Stimulated activated CD4-positive, alpha-beta T cell treated with anti-CD3 and anti-CD28 coated beads, Interleukin-2, amount 100 ng/mL, for 24 hours (primary cell): ENCODE measurements at places on chromosomes 1 and 21.

DNA sequence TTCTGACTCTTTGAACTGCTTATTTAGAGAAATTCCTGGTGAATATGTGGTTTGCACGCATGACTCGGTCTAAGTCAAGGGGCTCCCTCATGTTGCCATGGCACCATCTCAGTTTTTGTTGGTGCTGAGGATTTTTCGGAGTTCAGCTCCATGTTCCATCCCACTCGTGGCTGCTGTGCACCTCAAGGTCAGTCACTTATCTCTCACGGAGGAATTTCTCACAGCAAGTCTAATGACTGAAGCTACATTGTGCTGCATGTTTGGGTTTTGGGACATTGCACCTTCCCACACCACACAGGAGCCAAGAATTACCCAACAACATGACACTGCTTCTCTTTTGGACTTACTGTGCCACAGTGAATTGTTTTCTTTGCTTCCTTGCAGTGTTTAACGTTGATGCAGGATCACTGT, 269.9 kb downstream of the NCAM2 start:
- no peak for DNase-seq

DNA sequence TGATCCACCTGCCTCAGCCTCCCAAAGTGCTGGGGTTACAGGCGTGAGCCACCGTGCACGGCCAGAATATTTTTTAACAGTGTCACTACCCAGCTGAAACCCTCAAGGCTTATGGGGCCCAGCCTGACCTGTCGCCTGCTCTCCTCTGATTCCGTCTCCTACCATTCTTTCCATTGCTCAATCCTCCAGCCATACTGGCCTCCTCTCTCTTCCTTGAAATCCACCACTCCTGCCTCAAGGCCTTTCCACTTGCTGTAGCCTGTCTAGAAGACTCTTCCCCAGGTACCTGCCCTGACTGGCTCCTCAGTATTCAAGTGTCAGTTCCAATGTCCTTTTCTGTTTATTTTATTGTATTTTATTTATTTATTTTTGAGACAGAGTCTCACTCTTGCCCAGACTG, 53.9 kb downstream of the YARS1 start:
- DNase-seq = no peak

DNA sequence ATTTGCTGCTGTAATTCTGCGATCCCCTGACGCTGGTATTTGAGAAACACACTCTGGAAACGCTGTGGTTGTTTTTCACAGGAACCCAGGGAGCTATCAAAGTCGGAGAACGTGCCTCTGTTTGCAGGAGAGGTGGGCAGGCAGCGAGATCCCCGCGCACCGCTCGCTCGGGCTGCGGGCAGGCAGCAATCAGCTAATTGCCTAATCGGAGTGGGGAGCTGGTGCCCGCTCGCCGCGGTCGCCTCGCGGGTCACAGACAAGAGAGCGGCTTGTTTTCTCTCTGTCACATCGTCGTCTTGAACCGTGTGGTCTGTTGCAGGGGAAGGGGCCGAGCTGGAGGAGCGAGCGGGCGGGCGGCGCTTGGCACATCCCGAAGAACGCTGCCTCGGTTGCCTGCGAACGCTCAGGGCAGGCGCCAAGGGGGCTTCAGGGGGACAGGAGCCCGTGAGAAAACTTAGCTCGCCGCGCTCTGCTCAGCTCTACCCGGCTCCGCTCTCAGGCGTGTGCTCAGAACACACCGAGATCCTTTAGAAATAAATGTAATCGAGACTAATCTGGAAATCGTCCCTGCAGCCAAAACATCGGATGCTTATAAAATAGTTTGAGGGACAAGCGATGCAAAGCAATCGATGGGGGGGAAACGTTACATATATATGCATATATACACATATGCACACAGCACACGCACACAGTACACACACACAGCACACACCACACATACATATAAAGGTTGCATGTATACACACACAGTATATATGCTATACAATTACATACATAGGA, 93.6 kb upstream of the SMYD2 start:
- DNase-seq = no peak

DNA sequence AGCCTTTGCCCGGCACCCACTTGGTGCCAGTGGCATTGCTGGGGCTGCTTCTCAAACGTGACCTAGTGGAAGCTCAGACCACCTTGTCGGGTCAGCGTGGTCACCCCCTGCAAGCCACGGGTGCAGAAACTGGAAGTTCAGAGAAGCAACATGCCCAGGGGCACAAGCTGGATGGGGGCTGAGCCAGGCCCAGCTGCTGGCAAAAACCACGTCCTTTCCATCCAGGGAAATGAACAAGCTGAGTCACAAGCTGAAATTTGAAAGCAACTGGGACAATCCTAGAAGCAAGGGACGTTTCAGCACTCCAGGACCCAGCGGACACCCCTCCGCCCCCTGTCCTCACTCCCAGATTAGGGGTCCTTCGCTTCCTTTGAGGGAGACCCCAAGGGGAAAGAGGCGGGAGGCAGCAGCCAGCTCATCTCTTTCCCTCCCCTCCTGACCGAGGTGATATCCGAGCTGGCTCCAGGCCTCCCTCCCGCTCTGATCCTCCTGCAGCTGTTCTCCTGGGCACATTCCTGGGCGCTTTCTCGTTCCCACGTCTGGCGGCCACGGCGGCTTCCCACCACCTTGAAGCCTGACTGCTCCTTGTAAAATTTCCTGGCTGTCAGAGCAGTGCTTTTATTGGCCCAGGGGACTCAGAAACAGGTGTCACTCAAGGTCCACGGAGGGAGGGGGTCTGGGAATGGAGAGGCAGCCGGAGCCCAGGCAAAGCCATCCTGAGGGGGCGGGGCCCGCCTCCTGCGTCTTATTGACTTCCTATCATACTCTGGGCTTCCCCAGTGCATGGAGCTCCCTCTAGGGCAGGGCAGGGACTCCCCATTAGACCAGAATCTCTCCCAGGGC, 62.8 kb downstream of the PAX7 start:
- DNase-seq = no peak

DNA sequence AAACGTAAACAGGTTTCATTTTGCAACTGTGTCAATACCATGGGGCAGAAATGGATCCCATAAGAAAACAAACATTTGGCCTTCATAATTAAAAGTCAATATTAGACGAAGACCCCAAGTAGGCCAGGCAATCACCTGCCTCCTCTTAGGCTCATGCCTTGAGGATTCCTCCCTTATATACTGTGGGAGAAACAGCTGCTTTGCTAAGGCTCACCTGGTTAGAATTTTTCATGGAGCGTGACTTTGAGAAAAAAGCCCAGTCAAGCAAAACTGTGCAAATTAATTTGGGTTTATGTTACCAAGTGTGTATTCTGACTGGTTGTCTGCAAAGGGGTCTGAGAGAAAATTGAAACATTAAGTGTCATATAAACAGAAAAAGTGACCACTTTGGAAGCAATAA, 605.3 kb upstream of the USP24 start:
- no peak for DNase-seq

GRCh38 chr1:68848017-68848416, 351.1 kb upstream of the DEPDC1 start:
- DNase-seq = no peak

GRCh38 chr1:153661111-153661708, 2.7 kb downstream of the SNAPIN start:
- no peak for DNase-seq

GRCh38 chr1:24981631-24982005, 51.5 kb upstream of the RUNX3 start:
- no peak for DNase-seq

DNA sequence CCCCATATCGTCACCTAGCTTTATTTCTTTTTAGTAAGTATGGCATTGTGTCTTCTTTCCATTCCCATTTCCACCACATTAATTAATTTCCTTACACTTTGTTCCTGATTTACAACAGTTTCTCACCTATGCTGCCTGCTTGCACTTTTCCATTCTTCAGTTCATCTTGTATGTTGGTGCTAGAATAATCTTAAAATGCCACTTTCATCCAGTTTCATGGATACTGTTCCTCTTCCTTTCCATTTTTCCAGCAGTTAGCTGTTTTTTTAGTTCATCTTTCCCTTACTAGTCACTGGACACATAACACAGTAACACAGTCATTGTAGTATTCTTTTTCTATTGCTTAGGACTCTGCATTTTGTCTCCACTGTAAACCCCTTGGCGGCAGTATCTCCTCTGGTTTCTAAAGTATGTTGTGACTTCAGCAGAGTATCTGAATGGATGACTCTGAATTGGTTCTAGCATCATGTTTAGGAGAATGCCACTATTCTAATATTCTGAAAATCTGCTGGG, 2.1 kb downstream of the CDC7 start:
- DNase-seq = no peak

DNA sequence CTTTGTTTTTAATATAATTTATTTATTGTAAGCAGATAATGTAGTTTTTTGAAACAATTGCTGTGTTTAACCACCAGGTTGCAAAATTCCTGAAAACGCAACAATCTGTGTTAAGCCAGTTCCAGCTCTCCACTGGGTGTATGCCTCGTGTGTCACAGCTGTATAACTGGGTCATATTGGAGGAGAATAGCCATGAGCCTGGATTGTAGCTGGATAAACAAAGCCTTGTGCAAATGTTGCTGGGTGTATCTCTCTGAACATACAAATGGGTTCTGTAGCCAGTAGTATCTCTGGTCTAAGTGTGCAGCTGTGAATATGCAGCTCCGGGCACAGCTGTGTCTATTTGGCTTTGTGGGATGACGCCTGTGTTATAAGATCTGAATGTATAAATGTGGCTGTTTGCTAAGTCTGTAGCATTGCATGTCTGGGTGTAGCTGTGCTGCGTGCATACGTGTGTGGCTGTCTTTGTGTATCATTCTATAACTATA, 2.8 kb downstream of the TCEA3 start:
- no peak for DNase-seq

DNA sequence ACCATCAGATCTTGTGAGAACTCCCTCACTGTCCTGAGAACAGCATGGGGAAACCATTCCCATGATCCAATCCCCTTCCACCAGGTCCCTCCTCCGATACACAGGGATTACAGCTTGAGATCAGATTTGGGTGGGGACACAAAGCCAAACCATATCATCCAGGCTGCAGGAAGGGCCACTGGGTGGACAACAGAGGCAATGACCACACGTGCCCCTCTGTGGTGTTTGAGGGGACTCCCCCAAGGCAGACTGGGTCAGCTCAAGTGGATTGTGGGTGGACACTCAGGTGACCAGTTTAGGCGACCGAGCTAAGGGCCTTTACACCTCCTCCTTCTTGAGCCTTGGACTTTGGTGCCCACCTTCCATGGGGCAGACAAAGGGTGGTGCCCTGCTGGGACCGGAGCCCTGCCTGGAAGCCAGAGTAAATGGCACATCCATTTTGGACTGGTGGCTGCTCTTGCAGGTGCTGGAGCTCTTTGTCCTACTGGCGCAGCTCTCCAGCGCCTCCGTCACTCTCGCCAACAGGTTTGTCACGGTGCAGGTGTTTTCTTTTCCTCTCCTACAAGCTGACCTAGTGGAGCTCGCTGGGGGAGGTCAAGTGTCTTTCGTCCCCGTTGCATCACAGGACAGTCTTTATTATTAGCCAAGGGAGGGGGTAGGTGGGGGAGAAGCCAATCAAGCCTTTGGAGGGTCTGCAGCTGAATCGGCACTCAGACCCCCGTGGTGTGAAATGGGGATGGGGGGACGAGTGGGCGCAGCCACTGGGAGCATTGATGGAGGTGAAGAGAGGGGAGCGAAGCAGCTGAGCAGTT, 37.6 kb downstream of the CRYAA start:
- DNase-seq = no peak

DNA sequence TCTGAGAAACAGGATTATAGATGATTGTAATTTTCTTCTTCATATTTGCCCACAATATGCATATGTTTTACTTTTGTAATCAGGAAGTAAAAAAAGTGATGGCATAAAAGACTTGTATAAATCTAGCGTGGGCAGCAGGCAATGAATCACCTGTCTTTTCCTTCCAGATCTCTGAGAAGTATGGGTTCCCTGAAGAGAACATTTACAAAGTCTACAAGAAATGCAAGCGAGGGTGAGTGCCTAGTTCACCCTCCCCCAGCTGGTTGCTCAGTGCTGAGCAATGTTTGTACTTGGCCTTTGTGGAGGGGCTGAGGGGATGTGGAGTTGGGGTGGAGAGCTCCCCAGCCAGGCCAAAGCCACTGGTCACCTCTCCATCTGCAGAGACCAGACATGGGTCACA, 30.7 kb downstream of the GRHL3 start:
- no peak for DNase-seq

- no peak for DNase-seq
These were observed 6.3 kb upstream of the PRDM15 start for GRCh38 chr21:41885341-41886024.

DNA sequence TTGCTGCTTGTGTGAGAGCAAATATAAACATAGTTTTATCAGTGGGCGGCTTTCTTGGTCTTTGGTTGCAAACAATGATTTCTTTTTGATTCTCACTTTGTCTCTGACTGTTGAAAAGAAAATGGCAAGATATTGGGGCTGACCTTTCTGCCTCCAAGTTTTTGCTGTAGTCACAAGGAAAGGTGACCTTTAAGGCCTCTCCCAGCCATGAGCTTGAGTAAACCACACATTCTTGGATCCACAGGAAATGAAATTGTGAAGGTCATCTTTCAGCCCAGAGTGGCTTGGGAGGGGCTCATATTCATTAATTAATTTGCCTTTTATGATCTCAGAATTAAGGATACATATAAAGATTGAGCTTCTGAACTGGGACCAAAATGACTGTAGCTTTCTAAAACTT, 241.6 kb downstream of the BACH1 start:
- DNase-seq = no peak

- no peak for DNase-seq
These were observed 63.2 kb downstream of the PRKAB2 start for GRCh38 chr1:147109041-147109440.

DNA sequence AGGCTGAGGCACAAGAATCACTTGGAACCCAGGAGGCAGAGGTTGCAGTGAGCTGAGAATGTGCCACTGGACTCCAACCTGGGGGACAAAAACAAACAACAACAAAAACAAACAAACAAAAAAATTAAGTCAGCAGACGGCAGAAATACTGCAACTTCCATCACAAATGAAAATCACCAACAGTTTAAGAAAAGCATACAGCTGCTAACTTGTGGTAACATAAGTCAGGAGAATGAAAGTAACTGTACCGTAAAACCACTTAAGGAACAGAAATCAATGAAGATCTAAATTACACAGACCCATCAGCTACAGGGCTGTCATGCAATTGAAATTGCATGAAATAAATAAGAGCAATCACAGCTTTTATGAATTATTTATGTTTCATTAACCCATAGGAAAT, 25.0 kb downstream of the MCOLN2 start:
- no peak for DNase-seq

DNA sequence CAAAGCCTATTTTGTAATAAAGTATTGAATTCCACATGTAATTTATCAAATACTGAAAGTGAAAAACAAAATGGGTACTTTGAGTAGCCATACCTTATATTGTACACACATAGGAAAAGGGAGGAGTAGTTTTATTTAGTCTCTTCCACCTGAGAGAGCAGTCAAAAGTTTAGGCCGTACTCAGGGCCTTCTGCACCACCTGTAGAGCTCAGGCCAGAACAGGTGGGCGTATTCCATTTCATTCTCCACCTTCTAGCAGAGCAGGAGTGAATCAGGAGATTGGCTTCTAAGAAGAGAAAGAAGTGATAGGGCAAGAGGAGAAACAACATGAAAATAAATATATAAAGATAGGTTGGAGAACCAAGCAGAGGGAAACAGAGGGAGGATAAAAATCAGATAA, 44.0 kb downstream of the TRAF5 start:
- no peak for DNase-seq

GRCh38 chr1:62917805-62918204, 133.9 kb downstream of the ATG4C start:
- no peak for DNase-seq
